ENCODE measurements at places on chromosomes 1 and 21.

DNA sequence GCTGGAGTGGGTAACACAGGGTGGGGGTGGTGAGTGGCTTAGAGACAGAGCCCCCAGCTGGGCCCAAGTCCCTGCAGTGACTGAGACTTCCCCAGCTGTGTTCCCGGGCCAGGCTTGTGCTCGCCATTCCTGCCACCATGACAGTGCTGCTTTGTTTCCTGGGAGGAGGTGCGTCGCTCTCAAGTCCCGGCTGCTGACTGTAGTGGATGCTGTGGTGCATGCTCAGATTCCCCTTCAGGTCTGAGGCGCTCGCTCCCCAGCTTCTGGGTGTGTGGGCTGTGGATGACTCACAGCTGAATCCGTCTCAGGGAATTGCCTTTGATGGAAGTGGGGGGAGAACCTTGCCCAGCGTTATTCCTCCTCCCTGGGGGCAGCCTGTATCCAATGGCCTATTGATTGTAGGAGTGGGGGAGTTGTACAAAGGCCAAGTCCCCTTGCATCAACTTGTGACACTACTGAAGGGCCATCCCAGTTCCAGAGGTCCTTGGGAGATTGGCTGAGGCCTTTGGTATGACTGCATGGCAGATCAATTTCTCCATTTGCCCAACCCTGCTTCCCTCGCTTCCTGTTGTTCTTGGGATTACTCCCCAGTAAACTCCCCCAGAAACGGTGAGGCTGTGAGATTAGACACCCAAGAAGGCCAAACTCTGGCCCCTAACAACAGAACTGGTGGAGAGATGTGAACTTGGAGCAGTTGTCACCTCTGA is 17.8 kb upstream of the POU3F1 start:
- no peak for DNase-seq

DNA sequence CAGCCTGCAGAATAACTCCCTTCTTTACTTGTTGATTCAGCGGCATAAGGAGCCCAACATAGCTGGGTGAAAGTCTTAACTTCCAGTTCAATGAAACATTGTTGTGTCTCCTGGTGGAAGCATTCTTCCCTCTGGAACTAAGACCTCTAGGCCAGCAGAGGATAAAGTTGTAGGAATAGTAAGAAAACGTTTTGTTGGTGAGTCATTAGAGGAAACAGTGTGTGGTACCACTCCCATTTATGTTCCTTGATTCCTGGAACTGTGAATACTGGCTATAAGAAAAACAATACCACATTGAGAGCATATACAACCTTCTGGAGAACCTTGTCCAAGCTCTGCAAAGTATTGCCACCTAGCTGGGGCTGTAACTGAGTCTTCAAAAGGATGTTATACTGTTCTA is 737.4 kb upstream of the ZP4 start:
- no peak for DNase-seq

DNA sequence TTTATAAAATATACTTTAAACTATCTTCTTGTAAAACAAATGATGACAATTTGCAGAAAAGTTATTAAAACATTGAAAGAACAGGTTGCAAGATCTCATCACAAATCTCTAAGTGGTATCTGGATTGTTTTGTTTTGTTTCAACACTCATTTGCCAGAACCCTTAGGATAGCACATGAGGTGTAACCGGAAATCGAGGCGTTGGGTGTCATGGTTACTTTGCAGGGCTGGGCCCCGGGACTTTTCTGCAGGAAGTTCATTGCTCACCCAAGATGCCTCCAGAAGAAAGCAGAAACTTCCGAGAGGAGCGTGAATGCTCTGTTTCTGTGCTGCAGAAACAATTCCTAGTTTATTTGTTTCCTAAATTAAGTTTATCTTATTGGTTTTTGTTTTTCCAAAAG is 2.5 kb downstream of the DISC1 start:
- no peak for DNase-seq

DNA sequence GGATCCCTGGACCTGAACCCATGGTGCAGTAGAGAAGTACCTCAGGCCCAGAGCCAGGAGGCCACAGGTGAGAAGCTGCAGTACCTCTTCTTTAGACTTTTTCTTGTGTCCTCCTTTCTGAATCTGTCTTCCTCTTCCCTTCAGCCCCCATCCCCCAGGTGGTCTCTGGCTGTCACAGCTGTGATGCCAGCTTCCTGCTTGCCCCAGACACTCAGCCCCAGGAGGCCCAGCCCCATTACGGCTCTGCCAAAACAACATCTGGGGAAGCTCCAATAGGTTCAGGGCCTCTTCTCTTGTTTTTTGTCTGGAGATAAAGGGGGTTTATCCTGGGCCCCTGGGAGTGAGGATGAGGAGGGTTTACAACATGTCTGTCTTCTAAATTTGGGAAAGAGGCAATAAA is 9.5 kb upstream of the BTG2 start:
- DNase-seq: no peak

DNA sequence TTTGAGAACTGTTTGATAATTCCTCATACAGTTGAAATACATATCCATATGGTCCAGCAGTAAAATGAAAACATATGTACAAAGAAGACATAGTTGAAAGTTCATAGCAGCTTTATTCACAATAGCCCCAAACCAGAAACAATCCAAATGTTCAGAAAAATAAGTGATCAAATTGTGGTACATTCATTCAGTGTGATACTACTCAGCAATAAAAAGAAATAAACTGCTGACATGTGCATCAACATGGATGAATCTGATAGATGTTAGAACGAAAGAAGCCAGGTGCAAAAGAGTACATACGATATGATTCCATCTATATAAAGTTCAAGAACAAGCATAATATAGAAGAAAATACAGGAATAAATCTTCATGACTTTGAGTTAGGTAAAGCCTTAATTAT is 77.2 kb downstream of the EVI5 start:
- no peak for DNase-seq

Measured in NCI-H526 (cell line).